ENCODE measurements at places on chromosomes 7 and 10.
A peak's percentile ranks its signal among the peaks of the same experiment; 100 is the strongest.

DNA sequence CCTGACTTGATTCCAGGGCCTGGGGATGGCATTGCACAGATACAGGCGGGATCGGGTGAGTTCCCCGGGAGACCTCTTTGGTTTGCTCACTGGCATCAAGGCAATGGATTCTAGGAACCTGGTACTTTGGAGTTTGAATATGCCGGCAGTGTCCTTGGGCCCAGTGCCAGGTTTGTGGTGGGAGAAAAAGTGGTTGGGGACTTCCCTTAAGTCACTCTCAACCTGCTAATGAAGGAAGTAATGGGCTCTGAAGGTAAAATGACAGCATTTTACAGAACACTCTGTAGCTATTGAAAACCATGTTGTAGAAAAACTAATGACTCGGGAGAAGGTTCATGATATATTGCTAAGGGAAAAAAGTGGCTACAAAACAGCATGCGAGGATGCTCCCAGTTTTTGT, 129.9 kb downstream of the CFAP58 start:
- DNase-seq: no peak

DNA sequence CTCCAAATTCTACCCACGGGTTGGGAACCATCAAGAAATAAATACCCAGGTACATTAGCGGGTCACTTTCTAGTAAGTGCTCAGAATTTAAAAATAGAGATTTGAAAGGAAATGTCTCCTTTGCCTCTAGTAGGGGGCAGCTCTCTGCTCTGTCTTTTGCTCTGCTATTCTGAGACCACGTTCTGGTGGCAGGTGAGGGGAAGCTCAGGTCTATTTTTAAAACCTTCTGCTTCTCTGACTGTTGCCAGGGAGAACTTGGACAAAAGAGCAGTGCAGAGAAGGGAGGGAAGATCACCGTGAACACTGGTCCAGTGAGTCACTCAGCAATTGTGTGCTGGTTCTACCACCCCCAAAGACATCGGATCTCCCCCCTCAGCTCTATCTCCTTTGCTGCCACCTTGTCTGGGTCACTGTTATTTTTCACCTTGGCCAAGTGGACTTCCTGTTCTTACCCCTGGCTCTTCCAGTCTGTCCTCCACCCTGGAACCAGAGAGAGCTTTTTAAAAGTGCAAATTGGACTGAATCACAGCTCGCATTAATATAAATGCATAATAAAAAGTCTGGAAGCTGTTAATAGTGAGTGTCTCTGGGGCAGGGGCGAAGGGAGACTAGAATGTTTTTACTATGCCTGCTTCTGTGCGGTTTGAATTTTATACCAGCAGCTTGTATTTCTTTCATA, 72.4 kb upstream of the LOXL4 start:
- no peak for DNase-seq

DNA sequence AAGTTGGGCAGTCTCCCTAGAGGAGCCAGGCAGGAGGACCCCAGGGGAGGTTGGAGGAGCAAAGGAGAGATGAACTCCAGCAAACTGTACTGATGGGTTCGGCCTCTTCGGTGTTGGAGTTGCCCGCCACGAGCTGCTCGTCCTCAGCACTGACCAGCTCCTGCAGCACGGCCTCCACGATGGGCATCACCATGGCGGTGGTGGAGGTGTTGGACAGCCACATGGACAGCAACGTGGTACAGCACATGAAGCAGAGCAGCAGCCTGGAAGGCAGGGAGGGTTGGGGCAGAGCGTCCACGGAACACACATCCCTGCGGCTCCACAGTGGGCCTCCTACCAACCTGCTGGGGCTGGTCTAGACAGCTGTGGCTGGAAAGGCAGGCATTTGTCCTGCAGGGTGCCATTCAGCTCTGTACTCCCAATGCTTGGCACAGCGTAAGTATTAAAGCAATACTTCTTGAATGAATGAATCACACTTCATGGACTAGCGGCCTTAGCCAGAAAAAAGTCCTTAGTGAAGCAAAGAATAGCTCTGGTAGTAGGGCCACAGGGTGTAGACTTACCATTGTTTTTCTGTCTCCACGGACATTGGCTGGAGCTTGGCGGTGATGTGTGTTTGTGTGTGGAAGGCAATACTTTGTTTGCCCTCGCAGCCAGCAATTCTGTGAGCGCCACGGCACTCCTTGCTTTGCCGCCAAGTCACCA, 21.8 kb downstream of the SLC13A4 start:
- no peak for DNase-seq

- DNase-seq: no peak
Observed at GRCh38 chr7:16369855-16370254, 51.5 kb downstream of the CRPPA start.

GRCh38 chr7:112036071-112036470, 170.1 kb downstream of the DOCK4 start:
- DNase-seq: no peak

DNA sequence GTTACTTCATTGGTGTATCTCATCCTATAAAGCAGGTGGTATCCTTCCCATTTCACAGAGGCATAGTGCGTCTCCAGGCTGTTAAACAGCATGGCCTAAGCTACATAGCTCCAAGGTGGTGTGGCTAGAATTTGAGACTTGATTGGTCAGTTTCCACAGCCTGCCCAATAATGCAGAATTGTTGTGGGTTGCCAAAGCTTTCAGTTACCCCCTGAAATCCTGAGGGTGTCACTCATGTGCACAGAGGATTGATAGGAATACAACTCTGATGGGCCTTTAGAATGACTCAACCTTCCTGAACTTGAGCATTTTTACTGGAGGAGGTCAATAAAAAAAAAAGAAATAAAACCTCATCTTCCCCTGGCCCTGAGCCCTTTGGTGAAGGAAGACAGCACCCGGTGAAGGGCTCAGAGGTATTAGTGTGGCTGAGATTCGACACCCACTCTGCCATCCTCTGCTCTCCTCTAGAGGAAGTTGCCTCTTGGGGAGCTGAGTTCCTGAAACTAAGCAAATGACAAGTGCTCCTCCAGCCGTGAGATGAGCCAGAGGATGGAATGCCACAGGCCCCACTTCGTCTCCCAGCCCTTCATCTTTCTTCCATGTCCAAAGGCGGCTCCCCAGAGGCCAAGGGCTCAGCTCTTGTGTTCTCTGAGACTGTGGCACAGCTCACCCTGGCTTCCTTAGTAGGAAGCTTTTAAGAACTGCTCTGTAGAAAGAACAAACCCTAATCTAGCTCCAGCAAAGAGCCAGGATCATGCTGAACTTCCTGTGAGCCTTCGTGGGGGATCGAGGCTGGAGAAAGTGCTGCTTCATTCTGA, 1.0 kb downstream of the ACSL5 start:
- peak; percentile 28 for DNase-seq

DNA sequence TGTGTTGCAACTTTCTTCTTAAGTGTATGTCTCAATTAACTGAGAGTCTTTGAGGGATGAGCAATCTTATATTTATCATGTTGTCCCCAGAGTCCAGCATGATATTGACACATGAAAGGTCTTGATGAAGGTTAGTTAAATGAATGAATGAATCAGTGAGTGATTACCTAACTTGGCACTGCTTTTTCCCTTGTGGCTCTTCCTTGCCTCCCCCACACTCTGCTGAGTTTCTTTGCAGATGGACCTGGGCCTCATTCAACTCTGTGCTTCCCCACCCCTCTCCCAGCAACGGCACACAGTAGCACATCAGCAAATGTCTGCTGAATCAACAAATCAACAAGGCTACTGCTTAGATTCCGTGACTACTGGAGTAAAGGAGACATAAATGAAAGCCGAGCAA, 235.1 kb upstream of the CXCL12 start:
- no peak for DNase-seq

GRCh38 chr10:71729161-71729636, 9.6 kb upstream of the C10orf105 start:
- DNase-seq: no peak

DNA sequence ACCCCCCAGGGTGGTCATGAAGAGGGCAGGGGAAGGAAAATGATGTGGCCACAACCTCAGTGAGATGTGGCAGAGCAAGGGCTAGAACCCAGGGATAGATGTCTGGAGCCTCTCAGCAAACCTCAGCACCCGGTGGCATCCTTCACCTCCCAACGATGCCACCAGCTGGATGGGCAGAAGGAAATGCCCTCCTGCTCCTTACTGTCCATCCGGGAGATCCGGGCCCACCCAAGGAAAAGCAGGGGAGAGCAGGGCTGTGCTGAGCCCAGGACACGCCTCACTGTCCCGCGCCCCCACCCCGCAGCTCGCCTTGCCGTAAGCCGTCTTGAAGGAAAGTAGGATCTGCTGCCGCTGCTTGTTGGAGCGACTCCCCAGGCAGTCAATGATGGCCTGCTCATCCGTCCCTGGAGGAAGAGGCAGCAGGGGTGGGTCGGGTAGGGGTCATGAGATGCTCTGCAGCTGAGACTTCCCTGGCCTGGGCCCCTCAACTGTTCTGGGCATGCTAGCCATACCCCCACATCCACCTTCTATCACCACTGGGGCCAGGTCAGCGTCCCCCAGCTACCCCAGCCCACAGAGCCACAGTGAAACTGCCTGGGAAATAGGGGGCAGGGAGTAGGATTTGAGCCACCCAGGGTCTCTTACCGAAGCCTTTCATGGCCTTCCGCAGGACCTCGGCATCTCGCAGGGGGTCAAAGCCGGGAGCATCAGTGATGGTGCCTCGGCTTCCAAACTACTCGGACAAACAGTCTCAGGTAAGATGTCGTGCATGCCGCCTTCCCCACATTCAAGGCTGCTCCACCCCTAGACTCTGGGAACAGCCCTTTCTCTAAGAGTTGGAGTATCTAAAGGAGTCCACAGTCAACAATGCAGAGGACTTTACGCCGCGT, 34.3 kb downstream of the PLAC9 start:
- DNase-seq: no peak

- DNase-seq: no peak
Observed at GRCh38 chr10:29319205-29319781, 30.4 kb downstream of the LYZL1 start.

DNA sequence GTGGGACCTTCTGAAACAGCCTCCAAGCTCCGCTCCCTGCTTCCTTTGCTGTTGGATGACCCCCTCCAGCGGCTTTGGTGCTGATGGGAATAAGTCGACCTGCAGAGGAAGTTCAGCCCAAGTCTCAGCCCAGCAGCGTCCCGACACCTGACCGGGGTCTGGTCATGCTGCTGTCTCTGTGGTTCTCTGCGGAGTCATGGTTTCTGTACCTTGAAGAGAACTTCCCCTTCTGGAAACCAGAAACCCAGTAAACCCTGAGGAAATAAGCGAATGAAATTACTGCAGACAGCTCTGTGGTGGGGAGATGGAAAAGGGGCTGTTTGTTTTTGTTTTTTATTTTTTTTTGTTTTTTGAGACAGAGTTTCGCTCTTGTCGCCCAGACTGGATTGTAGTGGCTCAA, 18.3 kb upstream of the ZNF12 start:
- no peak for DNase-seq

DNA sequence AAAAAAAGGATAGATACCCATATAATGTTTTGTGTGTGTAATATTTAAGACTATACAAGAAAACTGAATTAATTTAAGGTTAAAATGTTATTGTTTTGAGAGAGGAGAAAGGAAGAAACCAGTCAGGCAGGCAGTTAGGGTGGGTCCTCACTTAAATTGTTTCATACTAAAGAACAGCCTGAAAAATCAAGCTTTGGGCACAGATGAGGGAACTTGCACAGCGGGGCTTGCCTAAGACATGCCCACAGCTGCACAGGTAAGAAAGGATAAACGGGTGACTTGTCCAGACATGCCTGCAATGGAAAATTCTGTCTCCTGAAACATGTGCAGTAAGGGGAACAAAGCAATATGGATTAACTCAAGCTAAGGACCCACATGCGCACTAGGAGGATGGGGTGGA, 158.4 kb downstream of the BBS9 start:
- DNase-seq: no peak

DNA sequence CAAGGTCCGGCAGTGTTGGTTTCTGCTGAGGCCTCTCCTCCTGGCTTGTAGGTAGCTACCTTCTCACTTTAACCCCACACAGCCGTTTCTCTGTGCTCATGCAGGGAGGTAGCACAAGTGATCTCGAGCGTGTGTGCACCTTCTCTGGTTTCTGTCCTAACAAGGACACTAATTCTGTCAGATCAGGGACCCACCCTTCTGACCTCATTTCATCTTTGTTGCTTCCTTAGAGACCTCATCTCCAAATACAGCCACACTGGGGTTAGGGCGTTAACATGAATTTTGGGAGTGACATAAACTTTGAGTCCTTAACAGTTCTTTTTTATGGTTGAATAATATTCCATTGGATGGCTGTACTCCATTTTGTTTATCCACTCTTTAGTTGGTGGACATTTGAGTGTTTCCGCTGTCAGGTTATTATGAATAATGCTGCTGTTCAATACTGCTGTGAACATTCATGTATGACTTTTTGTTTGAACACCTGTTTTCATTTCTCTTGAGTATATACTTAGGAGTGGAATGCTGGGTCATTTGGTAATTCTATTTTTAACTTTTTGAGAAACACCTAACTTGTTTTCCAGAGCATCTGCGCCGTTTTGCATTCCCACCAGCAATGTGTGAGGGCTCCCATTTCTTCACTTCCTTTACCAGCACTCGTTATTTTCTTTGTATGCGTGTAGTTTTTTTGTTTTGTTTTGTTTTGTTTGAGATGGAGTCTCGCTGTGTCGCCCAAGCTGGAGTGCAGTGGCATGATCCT, 57.5 kb downstream of the LCOR start:
- no peak for DNase-seq

- DNase-seq: no peak
Observed at GRCh38 chr10:92419740-92420545, 129.0 kb downstream of the MARCHF5 start.

DNA sequence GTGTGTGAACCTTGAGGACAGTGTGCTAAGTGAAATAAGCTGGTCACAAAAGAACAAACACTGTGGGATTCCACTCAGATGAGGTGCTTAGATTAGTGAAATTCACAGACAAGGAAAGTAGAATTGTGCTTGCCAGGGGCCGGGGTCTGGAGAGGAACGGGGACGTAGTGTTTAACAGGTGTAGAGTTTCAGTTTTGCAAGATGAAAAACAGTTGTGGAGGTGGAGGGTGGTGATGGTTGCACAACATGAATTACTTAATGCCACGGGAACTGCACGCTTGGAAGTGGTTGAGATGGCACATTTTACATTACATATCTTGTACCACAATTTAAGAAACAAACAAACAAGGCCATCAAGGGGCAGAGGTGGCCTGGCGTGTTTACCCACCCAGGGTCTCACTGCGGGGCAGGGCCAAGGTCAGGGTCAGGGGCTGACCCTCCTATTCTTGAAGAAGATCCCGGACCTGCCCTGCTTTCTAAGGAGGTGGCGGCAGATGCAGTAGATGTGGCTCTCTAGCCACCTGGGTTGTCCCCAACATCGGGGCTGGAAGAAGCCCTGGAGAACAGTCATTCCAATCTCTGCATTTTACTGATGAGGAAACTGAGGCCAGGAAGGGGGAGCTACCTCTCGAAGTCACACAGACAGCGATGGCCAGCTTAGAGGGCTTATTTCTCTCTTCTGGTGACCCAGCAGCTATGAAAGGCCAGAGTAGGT, 91.5 kb upstream of the LRRC4 start:
- no peak for DNase-seq

- no peak for DNase-seq
Observed at GRCh38 chr10:85927952-85928665, 438.5 kb downstream of the GRID1 start.

- no peak for DNase-seq
Observed at GRCh38 chr7:121957626-121958025, 84.7 kb downstream of the PTPRZ1 start.

- no peak for DNase-seq
Observed at GRCh38 chr7:157932498-157933218, 595.9 kb downstream of the DNAJB6 start.
